Psoas muscle (tissue), 8 donors: ENCODE measurements at places on chromosomes 5 and 9.
A peak's percentile ranks its signal among the peaks of the same experiment; 100 is the strongest.

DNA sequence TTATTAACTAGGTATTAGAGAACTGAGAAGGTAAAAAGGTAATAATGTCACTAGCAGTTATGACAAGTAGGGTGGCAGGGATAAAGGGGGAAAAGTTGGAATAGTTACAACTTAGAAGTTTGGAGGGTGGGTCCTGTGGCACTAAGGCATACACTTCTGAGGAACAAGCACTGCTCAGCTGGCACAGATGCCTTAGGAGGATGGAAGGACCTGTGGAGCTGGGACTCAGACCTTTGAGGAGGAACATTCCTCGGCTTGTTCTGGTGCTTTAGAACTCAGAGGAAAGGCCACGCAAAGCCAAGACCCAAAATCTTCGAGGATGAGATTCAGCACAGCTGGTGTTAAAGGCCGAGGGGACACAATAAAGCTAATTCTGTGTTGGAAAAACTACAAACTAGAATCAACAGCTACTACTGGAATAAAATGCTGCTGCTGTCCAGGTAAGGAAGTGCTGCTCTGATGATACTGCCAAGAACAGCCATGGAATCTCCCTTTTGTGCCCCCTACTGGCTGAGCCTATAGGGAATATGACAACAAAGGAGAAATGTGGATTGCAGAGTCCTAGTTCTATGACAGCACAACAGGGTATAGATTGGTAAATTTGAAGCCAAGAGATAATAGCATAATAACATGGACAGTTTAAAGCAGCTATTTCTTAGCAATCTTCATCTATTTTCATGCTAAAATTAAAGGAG lies 126.7 kb downstream of the SLC25A46 start:
- DNase-seq: no peak

- no peak for DNase-seq
These were observed 3.0 kb downstream of the HACD4 start for GRCh38 chr9:21028466-21028865.

- no peak for DNase-seq
These were observed 102.0 kb upstream of the TSLP start for GRCh38 chr5:110969502-110969901.

DNA sequence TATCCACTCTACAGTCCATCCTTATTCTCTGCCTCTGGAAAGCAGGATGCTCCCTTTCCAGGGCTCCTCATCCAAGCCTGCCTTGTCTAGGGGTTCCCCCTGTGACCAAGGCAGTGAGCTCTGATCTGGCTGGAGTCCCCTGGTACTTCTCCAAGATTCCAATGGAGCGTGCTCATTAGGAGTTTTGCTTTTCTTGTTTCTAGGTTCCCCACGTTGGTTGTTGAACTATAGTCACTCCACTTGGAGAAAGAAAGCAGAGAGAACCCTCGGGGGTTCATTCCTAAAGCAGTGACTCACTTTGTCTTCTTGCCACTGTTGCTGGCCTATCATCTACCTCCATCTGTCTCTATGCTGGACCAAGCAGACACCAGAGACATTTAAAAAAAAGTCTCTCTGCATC lies 192.6 kb downstream of the TLE4 start:
- no peak for DNase-seq

DNA sequence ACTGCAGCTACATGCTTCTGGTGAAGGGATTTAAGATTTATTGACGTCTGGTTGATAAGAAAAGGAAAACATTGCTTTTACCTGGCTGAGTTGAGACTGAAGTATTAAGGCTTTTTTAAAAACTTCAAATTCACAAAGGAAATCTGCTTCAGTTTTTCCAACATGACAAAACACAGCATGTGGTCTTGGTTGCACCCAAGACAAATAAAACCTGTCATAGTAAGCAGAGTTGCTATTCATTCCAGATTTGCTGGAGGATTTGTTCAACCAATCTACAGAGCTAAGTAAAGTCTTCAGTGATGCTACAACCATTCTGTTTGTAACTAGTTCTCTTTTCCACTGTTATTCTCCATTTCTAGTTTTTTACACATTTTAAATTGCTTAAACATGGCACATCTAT lies 11.3 kb downstream of the C5orf63 start:
- no peak for DNase-seq

GRCh38 chr5:159915904-159916840 lies at the start of gene ADRA1B:
TSS of gene ADRA1B (plus strand) at chr5:159916482. CDS start at chr5:159916906, 424 bp downstream.
- DNase-seq: peak; percentile 77

GRCh38 chr5:73204332-73204731 lies 31.3 kb downstream of the TMEM174 start:
- DNase-seq: no peak

- DNase-seq: no peak
These were observed 9.4 kb upstream of the TNFAIP8 start for GRCh38 chr5:119346394-119346793.

DNA sequence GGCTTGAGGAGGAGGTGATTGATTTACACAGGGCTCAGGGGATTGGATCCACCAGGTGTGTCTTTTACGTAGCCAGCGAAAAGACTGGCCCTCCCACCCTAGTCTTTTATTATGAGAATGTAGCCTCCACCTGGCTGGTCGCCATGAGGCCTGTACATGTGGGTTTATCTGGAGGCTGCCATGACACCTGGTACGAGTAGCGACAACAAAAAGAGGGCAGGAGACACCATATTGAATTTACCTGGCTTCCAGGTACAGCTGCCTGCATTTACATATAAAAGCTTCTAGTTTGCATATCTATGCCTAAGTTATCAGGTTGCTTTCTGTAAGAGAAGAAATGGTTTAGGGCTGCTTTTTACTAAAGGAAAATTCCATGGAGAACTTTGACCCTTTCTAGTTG lies 1173.7 kb upstream of the SEMA6A start:
- no peak for DNase-seq

DNA sequence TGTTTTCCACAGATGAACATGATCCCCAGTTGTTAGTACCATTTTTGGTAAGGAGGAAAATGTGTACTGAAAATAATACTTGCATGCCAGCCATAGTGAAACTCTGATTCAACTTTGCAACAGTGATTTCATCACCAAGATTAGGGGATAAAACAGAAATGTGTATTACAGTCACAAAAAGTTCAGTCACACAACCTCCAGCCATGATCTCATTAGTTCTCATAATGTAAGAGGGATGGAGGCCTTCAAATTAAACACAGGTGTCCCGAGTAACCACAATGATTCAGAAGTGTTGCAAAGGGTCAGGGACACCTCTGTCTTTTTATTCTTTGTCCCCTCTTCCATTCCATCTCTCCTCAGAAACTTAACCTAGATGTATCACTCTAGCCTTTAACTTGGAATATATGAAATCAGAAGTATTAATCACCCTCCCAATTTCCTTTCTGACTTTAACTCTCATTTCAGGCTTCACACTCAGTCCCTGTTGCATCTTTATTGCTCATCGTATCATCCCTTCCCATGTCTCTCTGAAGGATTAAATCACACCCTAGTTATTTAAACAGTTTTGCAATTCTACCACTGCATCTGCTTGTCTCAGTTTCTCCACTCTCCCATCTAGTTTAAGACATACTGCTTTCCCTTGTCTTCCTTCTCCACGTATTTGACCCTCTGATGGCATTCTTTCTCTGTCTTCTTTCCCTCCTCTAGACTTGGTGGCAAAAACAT lies 291.2 kb downstream of the ADAMTS6 start:
- no peak for DNase-seq

DNA sequence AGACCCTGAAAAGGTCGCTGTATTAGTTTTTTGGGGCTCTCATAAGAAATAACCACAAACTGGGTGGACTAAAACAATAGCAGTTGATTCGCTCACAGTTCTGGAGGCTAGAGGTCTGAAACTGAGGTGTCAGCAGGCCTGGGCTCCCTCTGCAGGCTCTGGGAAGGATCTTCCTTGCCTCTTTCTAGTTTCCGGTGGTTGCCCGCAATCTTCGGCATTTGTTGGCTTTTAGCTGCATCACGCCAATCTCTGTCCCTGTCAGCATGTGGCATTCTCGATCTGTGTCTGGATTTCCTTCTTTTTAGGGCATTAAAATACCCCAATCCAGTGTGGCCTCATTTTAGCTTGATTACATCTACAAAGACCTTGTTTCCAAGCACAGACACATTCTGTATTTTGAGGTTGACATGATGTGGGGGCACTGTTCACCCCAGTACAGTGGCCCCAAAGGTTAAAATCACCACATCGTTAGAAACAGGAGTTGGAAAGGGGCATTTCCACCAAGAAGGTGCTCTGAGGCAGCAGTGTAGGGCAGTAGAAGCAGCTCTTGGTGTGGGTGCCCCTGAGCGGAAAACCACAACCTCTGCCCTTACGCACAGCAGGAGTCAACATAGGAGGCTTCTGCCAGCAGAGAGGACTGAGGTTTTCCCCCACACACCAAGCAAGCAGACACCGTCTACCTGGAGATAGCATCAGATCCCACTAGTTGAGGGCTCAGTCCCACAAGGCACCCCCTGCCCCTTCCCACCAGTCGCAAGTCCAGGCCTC lies 13.5 kb downstream of the ZNF79 start:
- no peak for DNase-seq

GRCh38 chr9:115237385-115237998 lies 119.5 kb upstream of the TNC start:
- DNase-seq: peak; percentile 69

- DNase-seq: no peak
These were observed 413.4 kb downstream of the ANXA1 start for GRCh38 chr9:73565026-73565425.

DNA sequence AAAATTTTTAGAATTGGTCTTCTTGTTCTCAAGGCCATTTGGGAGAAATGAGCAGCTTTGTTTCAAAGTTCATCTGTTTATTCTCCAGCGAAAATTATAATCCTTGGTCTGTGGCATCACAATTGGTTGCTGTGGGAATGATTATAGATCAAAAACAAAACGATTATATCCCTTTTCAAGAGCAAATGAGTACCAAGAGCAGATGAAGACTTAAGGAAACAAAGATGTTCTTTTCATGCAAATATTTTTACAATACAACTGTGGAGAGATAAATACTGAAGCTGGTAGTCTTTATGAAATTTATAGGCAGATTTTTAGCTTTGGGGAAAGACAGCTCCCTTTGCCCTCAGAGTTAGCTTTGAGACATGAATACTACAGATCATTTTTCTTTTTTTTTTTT lies 620.8 kb upstream of the DMAC1 start:
- no peak for DNase-seq

GRCh38 chr9:108547411-108548135 lies 308.2 kb downstream of the ACTL7B start:
- DNase-seq: no peak

DNA sequence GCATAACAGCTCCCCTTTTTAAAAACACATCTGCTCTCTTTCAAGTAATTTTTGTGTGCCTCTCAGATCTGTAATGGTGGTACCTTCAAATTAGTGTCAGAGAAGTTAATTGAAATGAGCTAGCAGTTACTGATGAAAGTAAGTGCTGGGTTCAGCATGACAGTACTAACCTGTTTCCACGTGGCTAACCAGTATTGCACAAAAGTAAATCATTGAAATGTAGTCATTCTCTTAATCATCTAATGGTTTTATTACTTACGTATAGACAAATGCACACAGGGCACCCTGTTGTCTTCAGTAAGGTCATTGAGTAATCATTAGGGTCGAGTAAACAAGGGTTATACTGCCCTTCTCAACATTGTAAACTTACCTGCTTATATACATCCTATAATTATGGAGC lies 157.8 kb upstream of the PRR16 start:
- no peak for DNase-seq

DNA sequence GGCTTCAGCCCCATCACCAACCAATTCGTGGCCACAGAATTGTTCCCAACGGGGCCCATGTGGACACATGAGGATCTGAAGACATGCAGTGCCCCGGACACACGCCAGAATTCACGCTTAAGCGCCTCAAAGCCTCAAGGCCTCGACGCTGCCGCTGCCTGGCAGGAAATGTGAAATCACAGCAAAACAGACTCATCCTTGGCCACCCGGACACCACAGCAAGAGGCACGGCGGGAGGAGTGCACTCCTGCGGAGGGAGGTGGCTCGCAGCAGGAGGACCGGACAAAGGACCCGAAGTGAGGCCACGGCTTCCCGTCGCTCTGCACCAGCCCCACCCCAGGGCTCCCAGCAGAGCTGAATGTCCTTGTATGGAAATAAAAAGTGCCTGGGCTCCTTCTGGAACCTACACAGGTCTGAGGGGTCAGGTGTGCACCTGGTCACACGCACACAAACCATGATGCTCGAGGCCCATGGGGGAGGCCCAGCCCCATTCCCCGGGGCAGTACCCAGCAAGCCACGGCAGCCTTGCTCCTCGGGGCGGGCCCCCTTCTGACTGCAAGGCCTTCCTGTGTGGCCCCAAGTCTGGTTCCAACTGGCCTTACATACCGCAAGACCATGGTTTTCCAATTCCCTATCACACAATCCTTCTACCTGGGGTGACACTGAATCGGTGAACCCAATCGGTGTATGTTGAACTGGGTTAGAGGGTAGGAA lies 10.0 kb downstream of the SEC16A start:
- no peak for DNase-seq

- no peak for DNase-seq
These were observed 72.9 kb downstream of the TARS1 start for GRCh38 chr5:33513462-33514185.

DNA sequence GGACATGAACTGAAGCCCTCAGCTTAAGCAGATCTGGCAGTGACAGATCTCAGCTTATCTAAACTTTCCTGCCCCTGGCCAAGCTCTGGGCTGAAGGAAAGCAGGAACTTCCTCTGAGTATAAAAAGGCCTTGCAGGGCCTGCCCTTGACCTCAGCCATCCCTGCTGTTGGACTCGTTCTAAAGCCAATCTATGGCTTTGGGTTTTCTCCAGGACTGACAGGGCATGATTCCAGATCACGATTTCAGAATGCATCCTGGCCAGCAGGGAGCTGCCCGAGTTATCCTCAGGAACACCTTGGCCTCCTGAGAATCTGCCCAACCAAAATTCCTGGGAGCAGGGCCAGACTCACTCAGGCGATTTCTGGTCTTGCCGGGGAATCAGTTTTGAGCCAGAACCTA lies 502.7 kb downstream of the TLE4 start:
- DNase-seq: peak; percentile 46

DNA sequence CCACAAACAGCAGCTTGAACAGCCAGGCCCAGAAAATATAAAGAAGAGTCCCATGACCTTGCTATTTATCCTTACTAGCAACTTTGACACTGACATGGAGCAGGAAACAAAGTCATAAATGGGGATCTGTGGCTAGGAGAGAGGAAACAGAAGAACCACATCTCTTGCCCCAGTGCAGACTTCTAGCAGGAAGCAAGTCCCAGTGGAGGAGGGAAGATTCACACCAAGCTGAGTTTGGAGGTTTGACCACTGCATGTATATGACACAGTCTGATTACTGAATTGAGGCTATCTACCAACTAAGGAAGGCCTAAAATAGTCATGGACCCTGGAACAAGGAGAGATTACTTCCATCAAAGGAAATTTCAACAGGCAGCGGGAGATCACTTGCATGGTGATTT lies 51.4 kb downstream of the CDH6 start:
- DNase-seq: no peak
